ENCODE measurements at places on chromosomes 2 and 18.

DNA sequence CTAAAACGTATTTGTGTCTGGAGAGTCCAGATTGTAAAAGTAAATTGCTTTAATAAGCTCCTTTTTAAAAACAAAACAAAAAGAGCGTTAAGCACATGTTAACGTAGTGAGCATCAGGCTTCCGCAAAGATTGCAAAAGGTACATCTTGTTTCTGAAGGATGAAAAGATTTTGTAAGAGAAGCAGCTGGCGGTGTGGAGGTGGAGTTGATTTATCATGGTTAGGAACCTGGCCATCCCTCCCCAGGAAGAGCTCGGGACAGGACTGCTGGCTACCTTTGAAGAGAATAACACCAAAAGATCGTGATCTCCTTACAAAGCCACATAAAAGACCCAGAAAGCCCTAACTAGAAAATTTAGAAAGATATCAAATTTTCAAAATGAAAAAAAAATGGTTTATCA lies 132.2 kb downstream of the DNER start:
- no peak for DNase-seq

GRCh38 chr2:235286622-235287374 lies 207.0 kb upstream of the AGAP1 start:
- DNase-seq: no peak

- DNase-seq: no peak
Measured at GRCh38 chr18:77254711-77255405, 5.2 kb downstream of the GALR1 start.

GRCh38 chr18:9117980-9118841 lies 15.7 kb downstream of the NDUFV2 start:
- DNase-seq: no peak

GRCh38 chr2:184031402-184032147 lies 566.8 kb upstream of the ZNF804A start:
- no peak for DNase-seq

DNA sequence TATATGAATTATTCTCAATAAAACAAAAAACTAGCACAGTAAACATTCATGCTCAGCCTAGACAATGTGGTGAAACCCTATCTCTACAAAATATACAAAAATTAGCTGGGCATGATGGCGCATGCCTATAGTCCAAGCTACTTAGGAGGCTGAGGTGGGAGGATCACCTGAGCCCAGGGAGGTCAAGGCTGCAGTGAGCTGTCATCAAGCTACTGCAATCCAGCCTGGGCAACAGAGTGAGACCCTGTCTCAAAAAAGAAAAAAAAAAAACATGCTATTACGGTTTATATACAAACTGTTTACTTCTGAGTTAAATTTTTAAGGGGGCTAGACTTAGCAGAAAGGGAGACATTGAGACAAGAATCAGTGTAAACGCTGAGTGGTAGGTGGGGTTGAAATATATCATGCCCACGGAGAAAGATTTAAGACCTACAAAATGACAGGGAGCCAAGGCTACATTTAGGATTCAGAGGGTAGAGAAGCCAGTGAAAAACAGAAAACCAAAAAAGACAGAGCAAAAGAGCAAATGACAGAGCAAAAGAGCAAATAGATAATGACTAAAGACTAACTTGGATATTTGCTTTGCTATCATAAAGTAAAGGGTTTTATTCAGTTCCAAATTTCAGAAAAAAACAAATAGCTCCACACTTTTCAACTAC lies 7.5 kb downstream of the TTC32 start:
- DNase-seq: no peak

DNA sequence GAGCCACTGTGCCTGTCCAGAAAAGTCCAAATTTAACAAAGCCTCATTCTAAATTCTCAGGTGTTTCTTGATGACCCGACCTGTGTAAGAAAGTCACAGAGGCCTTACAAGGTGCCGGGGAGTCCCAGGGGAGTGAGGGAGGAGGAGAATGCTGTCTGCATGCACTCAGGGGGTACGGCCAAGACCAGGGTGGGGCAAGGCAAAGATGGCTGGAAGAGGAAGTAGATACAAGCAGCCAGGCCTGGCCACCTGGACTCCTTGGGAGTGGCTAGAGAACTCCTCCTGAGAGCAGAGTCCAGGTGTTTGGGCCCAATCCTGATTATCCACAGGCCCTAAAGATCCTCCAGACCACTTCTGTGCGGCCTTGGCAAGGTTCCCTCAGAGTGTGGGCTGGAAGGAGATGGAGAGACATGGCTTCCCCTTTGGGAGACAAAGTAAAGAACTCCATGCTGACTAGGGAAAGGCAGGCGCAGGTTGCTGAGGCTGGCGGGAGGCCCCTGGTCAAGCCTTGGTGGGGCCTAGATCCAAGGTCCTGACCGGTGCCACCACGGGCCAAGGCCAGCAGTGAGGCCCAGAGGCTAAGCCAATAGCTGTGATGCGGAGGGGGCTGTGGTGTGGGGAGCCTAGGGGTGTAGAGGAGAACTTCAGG lies 74.7 kb downstream of the COPS8 start:
- DNase-seq: no peak

DNA sequence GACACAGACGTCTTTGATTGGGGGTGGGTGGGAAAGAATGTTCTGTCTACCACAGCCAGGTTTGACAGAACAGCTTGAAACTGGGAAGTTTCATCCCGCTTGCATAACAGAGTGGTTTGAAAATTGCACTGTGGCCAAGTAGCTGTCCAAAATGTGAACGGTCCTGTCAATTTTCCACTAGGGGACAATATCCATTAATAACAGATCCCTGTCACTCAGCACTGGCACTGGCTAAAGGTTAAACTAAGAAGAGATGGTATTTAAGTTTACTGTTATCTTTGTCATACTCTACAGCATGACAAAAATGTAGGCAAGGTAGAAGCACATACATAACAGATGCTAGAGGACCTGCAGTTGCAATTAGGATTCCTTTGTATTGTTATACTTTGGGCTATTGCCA lies 55.6 kb upstream of the ACMSD start:
- peak; percentile 29 for DNase-seq

GRCh38 chr2:57850415-57851130 lies 196.0 kb upstream of the VRK2 start:
- no peak for DNase-seq

- no peak for DNase-seq
Measured at GRCh38 chr2:216956820-216957493, 97.1 kb upstream of the TNP1 start.

DNA sequence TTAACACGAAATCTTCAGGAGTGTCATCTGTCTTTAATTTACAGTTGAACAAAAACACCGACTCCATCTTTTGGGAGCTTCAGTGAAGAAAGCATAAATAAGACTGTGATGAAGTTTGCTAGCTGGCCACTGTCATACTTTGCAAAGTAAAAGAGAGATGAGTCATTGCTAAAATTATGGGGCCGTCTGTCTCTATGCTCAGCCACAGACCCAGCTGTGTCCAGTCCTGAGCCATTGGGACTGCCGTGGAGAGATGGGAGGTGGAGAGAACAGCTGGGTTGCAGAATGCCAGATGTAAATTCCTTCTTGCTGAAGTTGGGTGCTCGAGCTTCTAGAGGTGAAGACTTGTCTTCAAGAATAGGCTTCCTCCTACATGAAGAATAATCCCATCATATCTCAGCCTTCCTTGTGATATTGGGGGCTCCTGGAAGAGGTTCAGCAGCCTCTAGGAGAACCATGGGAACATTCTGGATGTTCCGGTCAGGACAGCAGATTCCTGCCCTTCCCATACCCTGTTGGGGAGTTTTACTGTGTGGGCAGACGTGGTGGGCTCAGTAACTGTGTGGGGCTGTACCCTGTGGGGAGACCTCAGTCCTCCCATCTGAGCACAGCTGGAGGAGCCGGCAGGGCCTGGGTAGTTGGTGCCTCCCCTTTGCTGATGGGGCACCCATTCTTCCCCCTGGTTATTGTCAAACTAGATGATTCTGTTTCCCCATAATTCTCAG lies 71.1 kb downstream of the LDLRAD4 start:
- peak; percentile 55 for DNase-seq

DNA sequence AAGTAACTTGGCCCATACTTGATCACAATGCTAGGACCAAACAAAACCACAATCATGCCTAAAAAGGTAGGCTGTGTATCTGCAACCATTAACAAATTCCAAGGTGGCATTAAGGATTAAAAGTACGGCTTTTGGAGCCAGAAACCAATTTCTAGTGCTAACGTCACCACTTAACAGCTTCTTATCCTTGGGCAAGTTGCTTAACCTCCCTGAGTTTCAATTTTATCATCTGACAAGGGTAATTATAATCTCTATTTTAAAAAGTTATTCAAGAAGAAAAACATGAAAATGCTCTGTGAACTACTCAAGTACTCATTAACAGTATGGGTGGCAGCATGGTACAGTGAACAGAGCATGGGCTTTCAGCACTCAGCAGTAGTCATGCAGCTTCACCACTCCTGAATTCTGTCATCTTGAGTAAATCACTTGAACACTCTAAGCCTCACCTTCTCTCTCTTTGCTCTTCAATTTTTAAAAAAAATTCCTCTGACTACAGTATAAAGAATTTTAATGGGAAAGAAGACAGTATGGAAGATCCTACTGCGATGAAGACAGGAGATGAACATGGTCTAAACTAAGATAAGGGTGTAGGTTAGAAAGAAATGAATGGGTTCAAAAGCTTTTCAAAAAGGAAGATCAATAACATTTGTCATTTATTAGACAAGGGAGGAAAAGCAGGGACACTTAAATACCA lies 69.2 kb downstream of the SS18 start:
- DNase-seq: no peak

GRCh38 chr18:45896991-45897390 lies 70.1 kb downstream of the EPG5 start:
- no peak for DNase-seq

DNA sequence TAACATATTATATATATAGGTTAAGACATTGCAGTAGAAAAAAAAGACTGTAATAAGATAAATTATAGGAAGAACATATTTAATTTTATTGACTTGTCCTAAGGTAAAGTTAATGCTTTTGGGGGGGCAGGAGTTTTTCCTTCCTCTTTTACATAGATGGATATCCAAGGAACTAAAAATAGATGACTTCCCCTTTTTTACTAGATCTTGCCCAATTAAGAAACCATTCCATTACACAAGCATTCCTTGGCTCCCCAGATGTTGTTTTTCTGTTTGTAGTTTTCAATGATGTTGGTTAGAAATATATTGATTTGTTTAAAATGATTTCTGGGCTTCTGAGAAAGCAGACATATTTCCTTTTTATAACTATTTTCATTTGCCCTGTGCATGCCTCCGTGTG lies 22.4 kb upstream of the PMAIP1 start:
- no peak for DNase-seq

DNA sequence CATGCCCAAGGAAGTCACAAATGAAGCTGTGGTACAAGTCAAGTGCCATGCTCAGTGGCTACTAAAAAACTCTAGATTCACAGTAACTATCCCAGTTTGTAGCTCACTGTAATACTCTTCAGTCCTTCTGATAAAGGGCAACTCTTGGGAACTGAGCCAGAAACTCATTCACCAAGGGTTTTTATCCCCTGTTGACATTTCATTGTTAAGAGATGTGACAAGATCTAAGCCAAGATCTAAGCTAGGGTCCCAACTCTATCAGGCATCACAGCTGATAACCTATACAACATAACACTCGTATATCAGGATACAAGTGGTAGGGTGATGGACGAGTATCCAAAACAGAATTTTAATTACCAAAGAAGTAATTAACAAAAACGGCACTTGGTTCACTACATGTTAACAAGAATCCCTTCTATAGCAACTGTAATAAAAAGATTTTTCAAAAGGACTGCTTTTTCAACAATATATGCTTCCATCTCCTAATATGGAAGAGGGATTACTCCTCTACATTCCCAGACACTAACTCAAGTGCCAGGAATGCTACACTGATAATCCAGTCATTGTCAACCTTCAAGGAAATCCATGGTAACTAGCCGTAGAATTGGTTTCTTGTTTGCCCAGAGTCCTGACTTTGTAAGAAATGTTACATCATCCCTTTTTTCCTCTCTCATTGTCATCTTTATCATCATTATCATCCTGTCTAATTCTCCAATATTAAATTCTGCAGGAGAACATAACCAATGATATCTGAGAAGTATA lies 111.7 kb downstream of the CDH2 start:
- DNase-seq: no peak

DNA sequence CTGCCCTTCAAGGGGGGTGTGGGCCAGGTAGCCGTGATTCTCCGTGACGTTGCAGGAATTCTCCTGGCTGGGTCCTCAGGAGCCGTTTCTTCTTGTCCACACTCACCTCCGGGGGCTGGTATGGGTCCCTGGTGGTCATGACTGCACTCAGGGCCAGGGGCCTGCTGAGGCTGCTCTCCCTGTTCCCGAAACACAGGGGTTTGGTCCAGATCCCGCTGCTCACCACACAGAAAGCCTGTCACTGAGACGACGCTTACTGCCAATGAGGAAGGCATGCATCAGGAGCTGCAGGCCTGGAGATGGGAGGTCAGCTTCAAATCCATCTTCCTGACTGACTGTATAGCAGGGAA lies 160.7 kb downstream of the RTP5 start:
- no peak for DNase-seq

DNA sequence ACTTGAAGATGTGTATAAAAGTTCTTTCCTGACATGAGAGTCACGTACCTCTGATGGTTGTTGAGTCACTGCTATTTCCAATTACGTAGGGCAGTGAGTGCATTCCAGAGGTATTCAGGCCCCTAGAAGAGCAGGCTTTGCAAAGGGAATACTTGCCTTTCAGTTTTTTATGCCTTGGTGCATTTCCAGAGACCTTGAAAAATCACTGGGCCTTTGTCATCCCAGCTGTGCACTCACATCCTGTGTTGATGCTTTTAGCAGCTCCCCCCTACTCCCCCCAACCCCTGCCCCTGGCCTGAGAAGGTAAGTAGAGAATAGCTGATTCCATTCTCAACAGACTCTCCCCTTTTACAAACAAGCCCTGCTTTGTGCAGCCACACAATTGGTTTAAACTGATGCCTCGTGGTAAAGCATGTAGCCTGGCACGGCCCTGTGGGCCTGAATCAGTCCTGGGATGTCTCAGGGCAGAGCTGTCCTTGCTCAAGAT lies 174.2 kb downstream of the PRPF40A start:
- DNase-seq: peak; percentile 46

GRCh38 chr18:75818383-75818782 lies 390.9 kb upstream of the SMIM21 start:
- DNase-seq: no peak

- DNase-seq: peak; percentile 86
Measured at GRCh38 chr2:23669413-23670244, 257.3 kb downstream of the ATAD2B start.

GRCh38 chr2:127637725-127638252 lies 8.2 kb upstream of the GPR17 start:
- DNase-seq: peak; percentile 92

All from kidney (tissue), 22 donors.